Activated naive CD4-positive, alpha-beta T cell (primary cell): ENCODE measurements at places on chromosomes 1 and 21.

GRCh38 chr1:235399661-235400060, 32.4 kb downstream of the TBCE start:
- no peak for DNase-seq

DNA sequence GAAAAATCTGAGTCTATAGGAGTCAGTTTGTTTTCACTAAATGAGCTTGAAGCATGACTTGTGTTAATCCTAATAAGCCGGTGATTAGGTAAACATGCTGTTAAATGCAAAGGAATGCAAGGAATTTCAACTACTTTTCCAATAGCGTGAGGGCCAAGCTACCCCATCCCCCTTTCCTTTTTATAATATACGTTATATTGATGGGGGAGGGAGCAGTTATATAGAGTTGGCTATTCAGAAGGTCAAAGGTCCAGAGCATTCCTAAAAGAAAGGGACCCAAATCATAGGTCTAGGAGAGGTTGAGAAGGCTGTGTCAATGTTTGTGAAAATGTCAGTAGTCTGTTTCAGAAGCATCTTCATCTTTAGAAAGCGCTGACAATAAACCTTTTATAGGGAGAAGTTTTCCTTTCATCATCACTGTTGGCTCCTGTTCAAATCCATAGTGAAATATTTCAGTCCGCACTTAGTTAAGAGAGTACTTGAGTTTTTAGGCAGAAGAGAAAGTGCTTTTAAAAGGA, 3.8 kb downstream of the CCN1 start:
- DNase-seq = no peak

GRCh38 chr1:112618114-112618720, 724 bp downstream of the ST7L start:
- no peak for DNase-seq

- DNase-seq = no peak
These were observed 5.8 kb upstream of the CFAP126 start for GRCh38 chr1:161373442-161373841.

DNA sequence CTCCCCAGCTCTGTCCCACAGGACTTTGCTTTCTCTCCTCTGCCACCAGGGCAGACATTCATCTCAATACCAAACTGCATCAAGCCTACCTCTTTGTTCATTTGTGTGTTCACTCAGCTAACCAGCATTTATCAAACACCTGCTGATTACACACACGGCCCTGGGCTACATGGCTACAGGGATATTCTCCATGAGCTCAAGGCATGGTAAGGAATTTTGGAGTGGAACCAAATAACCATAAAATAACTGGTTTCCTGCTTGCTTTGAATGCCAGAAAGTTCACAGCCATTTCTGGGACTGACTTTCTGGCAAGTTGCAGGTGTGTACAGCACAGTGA, 54.6 kb downstream of the LDLRAD2 start:
- no peak for DNase-seq

GRCh38 chr1:60903591-60903990, 178.8 kb upstream of the NFIA start:
- DNase-seq = no peak

DNA sequence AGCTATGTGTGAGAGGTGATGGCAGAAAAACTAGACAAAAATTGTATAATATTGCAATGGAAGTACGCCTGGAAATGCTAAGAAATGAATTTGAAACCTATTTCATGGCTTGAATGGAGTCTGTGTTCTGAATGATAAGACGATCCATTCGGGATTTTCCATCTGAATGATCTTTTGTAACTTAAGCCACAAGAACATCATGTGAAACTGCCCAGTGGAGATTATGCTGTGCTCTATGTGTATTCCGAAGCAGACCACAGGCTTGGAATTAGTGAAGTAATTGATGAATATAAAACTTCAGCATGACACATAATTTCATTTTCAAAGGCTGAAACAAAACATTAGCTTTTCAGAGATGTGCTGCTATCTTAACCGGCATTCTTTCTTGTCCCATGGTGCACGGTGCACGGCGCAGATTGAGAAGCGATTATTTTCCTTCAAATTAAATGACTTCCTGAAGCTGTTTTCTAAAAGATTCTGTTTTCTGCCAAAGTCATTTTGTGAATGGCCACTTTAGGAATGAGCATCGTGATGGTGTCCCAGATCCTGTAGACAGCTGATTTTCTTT, 652.9 kb downstream of the PLA2G4A start:
- DNase-seq = no peak

- no peak for DNase-seq
These were observed 5.8 kb downstream of the CSF3R start for GRCh38 chr1:36476945-36477344.

DNA sequence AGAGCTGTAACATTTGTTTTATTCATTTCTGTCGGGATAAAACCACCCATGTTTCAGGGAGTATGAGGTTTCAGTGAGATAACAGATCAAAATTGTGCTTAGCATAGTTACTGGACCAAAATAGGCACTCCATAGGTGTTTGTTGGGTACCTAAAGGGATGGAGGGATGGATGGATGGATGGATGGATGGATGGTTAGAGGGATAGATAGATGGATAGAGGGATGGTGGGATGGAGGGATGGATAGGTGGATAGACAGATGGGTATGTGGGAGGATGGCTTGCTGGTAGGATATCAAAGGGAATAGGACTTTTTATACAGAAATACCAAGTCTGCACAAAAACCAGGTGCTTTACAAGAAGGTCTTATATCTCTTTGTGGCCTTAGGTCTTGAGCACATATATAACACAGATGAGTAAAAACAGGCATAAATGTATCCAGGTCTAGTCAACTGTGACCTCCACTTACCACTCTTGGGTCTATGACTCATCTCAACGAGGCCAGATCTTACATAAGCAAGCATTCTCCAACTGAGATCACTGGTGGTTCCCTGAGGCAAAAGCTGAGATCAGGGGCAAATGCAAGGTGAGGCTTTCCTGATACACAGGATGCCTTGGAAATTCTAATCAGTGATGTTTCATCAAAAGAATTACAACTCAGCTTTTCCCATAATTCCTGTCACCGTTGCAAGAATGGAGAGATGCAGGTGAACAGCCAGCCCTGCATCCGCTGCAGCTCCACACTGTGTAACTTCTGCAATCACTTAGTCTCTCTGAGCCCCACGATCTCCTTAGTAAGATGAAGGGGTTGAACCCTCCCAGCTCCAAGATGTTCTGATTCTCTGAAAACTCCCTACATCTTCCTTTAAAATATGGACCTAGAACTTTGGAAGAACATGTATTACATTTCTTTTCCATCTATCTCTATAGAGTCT, 32.0 kb downstream of the PTAFR start:
- DNase-seq = no peak

GRCh38 chr21:36388835-36389234, 3.6 kb downstream of the CHAF1B start:
- no peak for DNase-seq

GRCh38 chr1:94305704-94306103, 68.3 kb upstream of the ARHGAP29 start:
- DNase-seq = no peak

DNA sequence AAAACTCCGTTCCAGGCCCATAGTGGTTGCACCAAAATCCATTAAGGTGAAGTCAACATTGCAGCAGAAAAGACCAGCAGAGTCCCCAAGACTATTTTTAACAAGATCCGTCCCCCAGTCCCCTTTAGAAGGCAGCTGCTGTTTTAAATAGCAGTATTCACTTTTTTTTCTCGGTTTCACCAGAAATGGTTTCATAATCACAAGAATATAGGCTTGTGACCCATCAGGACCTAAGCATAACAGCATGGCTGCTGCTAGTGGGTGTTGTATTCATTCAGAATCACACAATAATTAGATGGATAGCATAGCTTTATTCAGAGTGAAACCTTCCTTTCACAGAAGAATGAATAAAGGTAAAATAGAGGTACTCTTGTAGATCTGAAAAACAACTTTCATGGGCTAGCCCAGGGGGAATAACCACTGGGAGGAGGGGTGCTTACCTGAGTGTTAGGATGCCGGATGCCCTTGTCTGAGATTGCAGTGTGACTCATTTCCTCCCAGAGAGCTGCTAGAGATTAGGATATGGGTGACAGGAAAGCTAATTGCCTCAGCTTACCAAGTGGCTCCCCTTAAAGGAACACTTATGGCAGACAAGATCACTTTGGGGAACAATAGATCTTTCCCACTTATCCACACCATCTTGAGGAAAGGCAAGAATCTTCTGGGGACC, 35.0 kb downstream of the ACKR1 start:
- no peak for DNase-seq

GRCh38 chr1:36692465-36693160, 209.9 kb upstream of the CSF3R start:
- DNase-seq = no peak

- DNase-seq = peak; percentile 39
These were observed 3.1 kb upstream of the P3R3URF start for GRCh38 chr1:46179138-46180081.

DNA sequence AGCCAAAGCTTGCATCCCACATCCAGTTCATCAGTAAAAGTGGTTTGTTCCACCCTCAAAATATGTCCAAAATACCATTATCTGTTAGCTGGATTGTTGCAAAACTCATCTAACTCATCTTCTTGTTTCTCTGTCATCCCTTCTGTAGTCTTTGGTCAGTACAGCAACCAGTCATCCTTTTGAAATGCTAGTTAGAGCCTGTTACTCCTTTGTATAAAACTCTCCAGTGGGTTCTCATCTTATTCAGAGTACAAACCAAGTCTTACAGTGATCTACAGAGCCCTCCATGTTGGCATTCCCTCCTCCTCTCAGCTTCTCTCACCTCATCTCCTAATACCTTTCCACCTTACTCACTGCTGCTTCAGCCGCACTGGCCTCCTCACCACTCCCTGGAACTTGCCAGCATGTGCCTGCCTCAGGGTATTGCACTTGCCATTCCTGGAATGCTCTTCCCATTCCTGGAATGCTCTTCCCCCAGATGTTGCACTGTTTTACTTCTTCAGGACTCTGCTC, 70.6 kb downstream of the LAMC1 start:
- no peak for DNase-seq

DNA sequence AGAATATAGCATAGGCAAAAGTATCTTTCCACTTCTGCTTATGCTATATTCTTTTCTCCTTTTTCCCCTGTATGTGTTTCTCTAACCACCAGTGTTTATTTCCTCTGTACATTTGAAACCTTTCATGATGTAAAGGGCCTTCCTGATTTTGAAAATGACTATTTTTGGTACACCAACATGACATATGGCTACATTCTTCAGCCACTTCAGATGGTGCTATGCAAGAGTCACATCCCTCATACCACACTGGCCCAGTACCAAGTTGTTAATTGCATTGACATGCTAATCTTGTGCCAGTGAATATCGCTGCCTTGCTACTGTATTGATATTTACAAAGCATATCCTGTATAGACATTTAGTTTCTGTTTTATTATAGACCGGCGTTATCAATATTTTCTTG, 408.7 kb downstream of the NCAM2 start:
- DNase-seq = no peak

DNA sequence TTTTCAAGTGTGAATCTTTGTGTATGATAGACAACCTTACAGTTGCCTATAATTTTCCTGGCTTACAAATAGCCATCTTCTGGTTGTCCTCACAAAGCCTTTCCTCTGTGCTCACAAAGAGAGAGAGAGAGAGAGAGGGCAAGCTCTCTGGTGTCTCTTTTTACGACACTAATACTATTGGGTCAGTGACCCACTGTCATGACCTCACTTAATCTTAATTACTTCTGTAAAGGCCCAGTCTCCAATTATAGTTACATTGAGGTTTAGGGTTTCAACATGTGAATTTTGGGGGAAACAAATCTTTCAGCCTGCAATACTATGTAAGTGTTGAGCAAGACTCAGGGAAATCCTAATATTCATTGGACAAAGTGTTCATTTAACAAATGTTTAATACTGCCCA, 167.4 kb upstream of the COL11A1 start:
- no peak for DNase-seq

DNA sequence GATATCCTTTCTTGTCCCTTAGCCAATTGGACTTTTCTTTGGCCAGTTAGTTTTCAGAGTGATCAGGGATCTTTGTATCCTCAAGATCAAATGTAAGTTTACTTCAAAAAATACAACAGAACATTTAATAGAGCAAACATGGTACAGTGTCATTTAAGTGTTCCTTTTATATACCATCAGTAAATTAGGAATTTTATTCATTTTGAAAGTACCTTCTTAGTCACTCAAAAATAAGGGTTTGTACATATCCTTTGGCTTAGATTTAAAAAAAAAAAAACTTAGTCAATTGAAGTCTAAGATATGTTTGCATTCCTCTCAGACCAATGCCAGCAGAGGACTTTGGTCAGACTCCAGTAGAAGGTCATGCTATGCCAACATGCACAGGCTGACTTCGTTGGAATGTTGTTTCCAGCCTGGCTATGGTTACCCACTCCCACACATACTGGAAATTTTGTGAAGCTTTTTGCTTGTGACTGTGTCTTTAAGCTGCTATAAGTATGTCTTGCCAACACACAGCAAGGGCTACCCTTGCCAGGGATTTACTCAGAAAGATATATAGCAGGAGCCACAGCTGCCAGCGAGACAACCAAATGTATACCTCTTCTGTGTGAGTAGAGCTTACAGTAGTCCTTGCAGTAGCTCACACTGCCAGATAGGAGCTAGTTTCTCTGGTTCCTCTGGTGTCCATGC, 81.5 kb upstream of the LRIF1 start:
- DNase-seq = no peak

- no peak for DNase-seq
These were observed 926 bp upstream of the ATP1B1 start for GRCh38 chr1:169105434-169106094.

DNA sequence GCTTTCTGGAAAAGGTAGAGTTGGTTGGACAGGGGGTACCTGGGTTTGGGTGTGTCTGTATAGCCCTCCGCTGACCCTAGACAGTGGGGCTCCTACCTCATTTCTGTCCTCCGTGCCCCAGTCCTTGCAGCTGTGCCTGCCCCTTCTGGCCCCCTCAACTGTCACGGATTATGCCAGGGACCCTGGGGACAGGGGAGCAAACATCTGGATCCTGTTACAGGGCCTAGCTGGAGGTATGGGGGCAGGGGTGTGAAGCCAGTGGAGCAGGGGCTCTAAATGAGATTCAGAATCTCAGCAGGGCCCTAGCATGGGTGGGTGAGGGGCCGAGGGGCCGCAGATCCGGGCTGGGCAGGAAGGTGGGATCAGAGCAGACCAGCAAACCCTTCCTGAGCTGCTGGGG, 81.0 kb downstream of the TAS1R2 start:
- no peak for DNase-seq

DNA sequence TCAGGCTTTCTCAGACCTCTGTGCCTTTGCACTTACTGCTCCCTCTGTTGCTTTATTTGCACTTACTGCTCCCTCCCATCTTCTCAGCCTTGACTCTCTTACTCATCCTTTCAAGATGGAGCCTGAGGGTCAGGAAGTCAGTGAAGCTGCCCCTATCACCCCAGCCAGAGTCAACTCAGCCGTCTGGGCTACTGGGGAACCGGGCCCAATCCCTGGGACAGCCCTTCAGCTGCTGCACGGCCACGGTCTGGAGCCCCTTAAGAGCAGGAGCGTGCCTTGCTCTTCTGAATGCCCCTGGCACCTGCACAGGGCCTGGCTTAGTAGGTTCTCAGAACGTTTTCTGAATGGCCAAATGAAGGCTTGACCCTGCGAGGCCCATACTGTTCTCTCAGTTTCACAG, 244.4 kb downstream of the FOXD2 start:
- no peak for DNase-seq

- no peak for DNase-seq
These were observed 1.4 kb upstream of the GSTM4 start for GRCh38 chr1:109654519-109654918.
